ENCODE measurements at places on chromosomes 1 and 21.

DNA sequence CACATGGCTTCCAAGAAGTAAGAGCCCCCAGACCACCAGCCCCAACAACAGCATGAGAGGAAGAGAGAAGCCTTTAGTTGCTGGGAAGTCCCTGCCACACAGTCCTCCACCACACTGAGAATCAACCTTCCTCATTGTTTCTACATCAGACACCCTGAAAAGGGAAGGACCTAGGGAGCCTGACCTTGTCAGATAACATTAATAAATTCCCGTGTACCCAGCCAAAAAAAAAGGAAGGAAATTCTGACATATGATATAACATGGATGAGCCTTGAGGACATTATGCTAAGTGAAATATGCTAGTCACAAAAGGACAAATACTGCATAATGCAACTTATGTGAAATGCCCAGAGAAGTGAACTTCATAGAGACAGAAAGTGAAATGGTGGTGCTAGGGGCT, 65.6 kb upstream of the ARHGAP29 start:
- DNase-seq: no peak

GRCh38 chr1:9193233-9193625, 41.3 kb upstream of the H6PD start:
- DNase-seq: no peak

DNA sequence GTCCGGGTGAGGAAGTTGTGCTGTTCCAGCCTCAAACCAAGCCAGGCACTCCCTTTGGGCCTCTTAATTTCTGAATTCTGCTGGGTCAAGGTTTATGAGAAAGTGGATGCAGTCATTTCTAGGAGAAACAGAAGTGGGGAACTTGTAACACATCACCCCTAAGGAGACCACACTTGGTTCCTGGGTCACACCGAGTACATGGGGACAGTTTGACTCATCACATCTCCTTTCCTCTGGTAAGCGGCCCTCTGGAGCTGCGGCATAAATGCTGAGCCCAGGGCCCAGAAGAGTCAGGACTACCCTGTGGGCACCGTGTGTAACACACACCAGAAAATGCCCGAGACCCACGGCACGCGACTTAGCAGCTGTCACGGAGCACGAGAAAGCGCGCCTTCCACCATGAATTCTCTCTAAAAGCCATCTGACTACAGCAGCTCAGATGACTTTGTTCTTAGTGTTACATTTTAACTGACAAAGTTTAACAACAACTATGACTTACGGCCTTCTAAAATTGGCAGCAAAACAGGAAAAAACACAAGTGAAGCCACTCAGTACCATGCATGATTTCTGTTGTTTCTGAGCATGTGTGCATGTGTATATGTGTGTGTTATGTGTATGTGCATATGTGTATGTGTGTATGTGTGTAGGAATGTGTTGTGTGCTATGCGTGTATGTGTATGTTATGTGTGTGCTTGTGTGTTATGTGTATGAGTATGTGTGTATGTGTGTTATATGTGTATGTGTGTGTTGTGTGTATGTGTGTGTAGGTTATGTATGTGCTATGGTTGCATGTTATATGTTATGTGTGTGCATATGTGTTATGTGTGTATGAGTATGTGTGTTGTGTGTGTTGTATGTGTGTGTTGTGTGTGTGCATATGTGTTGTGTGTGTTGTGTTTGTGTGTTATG, 50.8 kb downstream of the TOMM20 start:
- DNase-seq: peak; percentile 14

- no peak for DNase-seq
Observed at GRCh38 chr1:236576004-236576403, 28.3 kb downstream of the HEATR1 start.
